ENCODE measurements at places on chromosomes 12 and 14.

DNA sequence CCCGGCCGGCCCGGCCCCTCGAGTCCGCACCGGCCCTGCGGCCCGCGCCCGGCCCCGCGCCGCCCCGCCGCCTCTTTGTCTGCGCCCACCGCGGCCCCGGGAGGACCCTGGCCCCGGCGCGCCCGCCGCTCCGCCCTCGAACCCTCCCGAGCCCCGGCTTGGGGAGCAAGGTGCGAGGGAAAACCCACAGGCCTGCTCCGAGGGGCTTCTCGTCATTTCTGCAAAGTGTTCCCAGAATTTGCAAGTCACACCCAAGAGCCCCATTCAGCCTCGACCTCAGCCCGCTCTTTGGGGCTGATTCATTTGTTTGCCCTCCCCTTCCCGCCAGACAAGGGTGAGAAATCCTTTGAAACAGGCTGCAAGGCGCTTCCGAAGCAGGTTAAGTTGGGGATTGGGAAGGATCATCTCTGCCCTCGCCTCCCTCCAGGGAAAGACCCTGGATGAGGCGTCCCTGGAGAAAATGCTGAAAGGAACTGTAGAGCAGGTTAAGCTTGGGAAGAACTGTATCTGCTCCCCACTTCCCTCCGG lies 325 bp upstream of the CLIP1 start:
- DNase-seq, result no peak

DNA sequence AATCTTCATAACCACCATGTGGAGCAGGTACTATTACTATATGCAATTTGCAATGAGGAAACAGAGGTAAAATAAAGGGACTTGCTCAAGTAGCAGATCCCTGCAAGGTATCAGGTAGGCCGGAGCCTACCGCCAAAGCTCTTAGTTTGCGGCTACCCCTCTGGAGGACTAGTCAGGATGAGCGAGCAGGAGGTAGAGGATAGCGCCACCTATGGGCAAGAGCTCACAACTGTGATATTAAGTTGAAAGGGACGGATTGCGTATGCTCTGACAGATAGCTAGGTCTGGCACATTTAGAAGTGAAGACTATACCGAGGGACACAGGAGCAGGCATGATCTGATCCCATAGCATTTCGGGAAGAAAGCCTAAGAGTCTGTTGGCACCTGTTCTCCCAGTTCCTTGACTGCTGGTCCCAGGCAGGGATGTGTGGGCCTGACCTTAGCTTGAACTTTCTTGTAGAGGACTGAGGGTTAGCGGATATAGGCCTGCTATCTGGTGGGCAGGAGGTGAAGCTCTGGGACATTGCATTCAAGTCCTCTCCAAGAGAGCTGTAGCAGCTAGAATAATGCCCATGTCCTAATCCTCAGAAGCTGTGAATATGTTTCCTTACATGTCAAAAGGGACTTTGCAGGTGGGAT lies 48.0 kb downstream of the SLC17A8 start:
- no peak for DNase-seq

GRCh38 chr14:71721791-71722190 lies 210.4 kb upstream of the RGS6 start:
- DNase-seq, result no peak

DNA sequence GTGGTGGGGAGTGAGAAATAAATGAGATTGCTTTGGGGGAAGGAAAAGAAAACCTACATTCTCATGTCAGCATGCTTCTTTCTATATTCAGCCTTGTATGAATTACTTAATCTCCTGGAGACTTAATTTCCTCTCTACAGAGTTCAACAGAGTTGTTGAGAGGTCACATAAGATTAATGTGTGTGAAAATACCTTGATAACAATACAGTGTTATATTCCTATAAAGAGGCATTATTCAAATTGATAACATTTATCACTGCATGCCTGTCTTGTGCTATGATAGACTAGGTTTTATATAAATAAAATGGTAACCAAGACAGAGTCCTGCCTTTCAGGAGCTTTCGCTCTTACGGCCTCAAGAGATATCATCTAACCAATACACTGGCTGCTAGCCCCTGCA lies 9.6 kb downstream of the FLRT2 start:
- DNase-seq, result no peak

DNA sequence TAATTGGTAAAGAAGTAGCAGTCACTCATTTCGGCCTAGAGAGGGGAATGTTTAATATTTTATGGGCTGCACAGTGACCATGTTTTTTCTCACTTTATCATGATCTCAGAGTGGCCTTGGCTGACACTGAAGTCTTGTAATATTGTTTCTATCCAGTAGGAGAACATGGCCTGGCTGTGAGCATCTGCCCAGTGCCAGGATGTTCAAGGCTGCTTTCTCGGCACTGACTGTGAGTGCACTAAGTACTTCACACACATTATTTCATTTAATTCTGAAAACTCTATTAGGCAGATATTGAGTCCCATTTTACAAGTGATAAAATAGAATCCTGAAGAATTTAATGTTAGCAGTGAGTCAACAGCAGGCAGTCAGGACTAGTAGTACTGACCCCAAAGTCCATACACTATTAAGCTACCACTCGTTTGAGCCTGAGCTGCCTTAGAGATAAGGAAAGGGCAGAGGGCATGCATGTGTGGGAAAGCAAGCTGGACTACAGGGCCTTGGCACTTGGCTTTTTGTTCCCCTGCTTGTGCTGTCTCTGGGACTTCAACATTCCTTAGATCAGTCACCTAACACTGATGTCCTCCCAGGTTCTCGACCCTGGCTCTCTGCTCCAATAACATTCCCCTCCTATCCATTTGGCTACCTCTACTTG lies 42.2 kb upstream of the APPL2 start:
- DNase-seq, result no peak

- DNase-seq, result no peak
Measured at GRCh38 chr12:8871068-8871467, 43.2 kb upstream of the PHC1 start.

DNA sequence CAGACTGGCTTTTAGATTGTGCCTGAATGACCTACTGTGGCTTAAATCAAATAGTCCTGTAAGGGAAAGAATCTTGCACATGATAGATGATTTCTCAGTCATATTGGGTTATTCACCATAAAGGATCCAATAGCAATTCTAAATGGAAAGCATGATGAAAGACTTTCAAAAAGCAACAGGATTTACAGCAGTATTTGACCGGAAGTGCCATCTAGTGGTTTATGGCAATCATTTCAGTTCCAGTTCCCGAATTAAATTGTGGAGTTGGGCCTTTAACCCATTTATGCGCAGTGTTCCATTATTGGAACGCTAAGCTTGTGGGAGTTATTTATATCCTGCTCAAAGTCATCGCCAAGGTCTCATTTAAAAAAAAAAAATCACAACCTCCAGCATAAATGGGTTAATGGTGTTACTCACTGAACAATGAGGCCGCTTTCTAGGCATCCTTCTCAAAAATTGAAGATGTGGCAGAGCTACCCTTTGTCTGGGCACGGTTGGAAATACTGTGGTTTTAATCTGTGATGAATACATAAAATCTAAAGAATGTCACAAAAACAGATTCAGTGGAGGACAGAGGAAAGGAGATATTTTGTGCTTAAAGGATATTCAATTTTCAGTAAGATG lies 60.8 kb upstream of the REP15 start:
- DNase-seq, result no peak

GRCh38 chr14:96525452-96525851 lies 23.3 kb downstream of the PAPOLA start:
- no peak for DNase-seq

DNA sequence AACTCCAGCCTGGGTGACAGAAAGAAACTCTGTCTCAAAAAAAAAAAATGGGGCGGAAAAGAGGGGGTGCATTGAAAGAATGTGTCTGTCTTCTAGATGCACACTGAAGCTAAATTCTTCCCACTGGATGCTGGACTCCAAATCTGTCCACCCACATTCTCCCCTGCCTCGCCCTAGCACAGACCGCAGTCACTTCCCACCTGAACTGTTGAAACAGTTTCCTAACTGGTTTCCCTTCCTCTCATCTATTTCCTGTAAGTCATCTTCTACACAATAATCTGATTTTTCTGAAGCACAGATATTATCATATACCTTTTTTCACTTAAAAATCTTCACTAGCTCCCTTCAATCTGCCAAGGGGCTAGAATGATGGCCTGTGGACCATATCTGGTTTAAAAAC lies 1.5 kb upstream of the HCAR1 start:
- no peak for DNase-seq

- DNase-seq, result peak; percentile 61
Measured at GRCh38 chr12:3170423-3171194, 93.4 kb downstream of the TSPAN9 start.

DNA sequence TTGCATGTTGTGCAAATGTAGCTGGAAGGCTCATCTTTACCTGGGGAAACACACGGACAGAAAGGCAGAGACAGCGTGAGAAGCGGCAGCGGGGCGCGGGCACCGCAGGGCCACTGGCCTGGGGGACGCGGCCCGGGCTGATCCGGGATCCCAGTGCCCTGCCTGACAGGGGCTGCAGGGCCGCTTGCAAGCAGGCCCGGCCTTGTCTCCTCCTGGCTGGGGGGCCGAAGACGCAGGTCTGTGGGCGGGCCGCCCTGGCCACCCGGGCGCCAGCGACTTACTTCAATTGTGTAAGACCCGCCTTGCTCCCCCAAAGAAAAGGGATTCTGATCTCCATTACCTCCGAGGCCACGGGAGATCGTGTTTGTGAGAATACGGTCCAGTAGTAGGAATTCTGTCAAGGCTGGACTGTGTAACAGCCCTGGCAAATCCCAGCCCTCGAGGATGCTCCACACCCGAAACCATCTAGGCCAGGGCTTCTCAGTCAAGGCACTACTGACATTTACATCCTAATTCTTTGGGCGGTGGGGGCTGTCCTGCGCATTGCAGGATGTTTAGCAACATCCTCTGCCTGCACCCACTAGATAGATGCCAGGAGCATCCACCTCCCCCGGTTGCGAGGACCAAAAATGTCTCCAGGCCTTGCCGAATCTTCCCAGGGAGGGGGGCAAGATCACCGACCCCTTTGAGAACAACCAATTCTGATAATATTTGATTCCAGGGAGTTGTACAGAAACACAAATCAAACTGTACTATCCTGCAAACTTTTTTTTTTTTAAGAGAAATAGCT lies 95.6 kb downstream of the BCL11B start:
- no peak for DNase-seq

GRCh38 chr12:12926571-12927071 lies 25.3 kb downstream of the GPRC5D start:
- DNase-seq, result no peak

DNA sequence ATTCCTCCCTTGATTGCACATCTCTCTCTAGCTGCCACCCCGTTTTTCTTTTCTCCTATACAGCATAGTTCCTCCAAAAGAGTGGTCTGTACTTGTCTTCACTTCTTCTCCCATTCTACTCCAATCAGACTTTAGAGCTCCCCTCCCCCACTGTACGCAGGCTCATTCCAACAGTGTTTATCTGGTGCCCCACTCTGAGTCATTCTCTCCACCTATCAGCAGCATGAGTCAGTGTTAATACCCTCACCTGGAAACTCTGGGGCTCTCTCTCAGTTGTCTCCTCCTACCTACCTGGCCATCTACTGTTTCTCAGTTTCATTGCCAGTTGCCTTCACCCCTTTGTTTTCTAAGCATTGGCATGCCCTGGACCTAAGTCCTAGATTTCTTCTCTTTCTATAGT lies 175.1 kb upstream of the ARHGAP5 start:
- DNase-seq, result no peak

DNA sequence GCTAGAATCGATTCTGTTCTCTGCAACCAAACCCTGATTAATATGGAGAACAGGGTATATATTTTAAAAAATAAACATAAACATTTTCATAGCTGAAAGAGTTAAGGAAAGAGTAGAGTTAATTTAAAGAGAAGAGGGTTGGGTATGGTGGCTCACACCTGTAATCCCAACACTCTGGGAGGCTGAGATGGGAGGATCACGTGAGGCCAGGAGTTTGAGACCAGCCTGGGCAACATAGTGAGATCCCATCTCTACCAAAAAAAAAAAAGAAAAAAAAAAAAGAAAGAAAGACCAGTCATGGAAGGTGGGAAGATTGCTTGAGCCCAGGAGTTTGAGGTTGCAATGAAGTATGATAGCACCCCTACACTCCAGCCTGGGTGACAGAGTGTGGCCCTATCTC lies 25.5 kb downstream of the GTSF1 start:
- no peak for DNase-seq

GRCh38 chr12:100799770-100800169 lies 5.2 kb downstream of the ANO4 start:
- DNase-seq, result no peak

GRCh38 chr14:87767567-87767901 lies 225.4 kb downstream of the GALC start:
- DNase-seq, result no peak

DNA sequence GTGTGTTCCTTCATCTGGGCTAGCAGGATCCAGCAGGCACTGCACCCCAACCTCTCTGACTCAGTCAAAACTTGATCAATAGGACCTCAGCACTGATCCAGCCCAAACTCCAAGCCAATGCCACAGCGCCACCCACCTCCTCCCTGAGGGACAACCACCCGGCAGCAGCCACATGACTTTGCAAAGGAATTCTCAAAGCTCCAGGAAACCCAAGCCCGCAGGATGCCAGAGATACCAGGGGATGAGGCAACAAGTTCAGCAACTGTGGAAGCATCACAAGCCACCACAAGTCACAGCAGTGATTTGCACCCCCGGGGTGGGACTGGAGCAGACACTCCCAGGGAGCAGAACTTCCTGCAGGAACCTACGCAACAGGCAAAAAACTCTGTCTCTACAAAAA lies 37.3 kb downstream of the ACTN1 start:
- peak; percentile 84 for DNase-seq

- no peak for DNase-seq
Measured at GRCh38 chr12:93645702-93646101, 31.5 kb upstream of the CRADD start.

DNA sequence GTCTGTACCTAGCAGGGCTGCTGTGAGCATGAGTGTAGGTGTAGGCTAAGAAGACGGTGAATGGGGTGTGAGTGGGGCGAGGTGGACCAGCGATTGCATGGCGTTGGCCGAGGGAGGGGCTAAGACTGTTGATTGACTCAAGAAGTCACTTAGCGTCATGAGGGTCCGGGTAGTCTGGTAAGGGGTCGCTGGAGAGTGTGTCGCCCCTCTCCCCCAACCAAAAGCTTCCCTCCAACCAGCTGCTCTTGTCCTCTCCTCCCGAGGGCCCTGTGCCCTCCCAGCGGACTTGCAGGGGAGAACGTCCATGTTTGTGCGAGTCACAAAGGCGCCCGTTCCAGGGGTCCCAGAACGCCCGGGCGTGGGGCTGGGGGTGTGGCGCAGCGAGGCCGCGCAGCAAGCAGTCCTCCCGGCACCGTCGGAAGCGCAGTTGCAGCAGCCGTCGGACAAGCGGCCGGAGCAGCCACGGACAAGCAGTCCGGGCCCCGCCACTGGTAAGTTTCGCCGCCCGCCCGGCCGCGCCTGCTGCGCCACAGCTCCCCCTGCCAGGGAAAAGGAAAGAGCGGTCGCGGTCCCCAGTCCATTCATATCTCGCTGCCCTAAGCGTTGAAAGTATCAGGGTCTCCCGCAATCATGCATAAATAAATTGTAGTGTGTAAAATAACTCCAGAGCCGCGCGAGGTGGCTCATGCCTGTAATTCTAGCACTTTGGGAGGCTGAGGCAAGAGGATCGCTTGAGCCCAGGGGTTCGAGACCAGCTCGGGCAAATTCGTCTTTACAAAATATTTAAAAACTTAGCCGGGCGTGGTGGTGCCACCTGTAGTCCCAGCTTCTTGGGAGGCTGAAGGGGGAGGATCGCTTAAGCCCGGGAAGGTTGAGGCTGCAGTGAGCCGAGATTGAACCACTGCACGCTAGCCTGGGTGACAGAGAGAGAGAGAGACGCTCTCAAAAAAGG lies at the start of gene CCDC63:
CCDC63 (plus strand) TSS at position 373 of the 952 bp plus-strand sequence. CDS start 5,968 bp downstream, outside the sequence.
- DNase-seq, result no peak

Data from BJ (cell line).